ENCODE measurements at places on chromosomes 5 and 9.

DNA sequence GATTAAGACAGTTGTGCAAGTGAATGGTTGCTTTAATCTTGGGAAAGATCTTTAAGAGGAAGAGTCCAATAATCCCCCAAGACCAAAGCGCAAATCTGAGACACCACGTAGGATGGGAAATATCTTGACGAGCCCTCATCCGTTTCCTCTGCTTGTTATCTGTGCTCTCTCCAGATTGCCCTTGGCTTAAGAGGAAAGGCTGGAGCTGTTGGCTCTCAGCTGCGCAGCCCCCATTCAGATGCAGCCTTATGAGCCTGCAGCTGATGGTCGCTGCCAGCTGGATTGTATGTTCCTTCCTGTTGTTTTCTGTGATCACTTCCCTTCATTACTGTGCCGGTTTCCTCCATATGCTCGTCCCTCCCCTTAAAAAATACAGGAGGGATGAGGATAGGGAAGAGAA, 47.7 kb downstream of the PWWP2A start:
- no peak for DNase-seq

DNA sequence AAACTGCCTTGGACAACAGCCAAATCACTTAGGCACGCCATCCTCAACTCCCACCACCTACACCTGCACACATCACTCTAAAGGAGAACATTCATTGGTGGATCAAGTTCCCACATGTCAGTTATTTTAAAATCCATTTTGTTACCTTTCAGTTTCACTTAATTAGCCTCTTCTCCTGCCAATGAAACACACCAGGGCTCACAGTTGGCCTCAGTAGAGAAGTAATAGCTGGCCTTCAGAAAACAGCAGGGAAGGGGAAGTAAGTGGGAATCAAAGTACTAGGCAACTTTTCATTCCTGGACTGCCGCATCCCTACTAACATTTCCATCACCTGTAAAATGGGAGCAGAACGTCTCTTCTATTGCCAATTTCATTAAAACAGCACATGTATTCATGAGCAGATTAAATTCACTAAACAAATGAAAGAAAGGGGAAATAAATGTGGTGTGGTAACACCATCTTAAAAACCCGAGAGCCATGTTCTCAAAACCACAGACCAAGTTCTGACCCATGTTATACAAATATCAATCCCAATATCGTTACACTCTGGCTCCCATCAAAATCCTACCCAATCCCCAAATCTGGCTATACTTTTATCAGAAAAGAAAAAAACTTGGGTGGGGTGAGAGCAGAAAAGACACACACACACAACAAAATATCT, 1.7 kb downstream of the SIL1 start:
- DNase-seq: no peak

DNA sequence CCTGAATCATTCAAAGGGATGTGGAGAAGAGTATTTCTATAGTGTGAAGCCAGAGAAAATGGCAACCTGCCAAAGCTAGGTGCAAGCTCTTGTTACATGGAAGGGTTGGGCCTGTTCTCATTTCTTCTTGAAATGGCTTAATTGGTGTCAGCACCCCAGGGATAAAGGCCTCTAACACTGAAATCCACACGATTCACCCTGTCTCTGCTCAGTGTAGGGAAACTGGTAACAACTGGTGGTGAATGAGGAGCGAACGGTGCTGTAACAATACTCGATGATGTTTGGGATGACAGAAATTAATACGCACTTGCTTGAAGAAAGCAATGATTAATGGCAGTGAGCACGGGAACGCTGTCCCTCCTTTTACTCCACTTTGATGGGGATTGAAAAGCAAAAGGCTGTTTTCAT, 16.2 kb downstream of the PBX3 start:
- no peak for DNase-seq

- DNase-seq: no peak
Measured at GRCh38 chr5:56974241-56974640, 22.3 kb upstream of the MIER3 start.

DNA sequence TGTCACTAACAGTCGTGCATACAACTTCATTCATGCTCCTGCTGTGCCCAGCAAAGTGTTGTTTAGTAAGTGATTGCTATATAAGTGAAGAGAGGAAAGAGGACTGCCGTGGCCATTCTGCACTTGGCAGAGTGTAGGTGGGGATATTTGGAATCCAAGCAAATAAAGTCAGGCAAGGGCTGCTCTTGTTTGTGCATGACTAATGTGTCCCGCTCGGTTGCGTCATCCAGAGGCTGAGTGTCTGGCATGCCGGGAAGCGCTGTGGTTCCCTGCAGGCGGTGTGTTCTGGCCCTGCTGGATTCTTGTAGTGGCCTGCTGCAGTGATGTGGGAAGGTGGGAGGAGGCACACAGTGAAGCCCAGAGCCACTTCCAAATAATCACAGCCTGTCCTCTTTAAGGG, 136.9 kb upstream of the ANKH start:
- DNase-seq: no peak

- no peak for DNase-seq
Measured at GRCh38 chr5:37722236-37723161, 117.3 kb downstream of the GDNF start.

DNA sequence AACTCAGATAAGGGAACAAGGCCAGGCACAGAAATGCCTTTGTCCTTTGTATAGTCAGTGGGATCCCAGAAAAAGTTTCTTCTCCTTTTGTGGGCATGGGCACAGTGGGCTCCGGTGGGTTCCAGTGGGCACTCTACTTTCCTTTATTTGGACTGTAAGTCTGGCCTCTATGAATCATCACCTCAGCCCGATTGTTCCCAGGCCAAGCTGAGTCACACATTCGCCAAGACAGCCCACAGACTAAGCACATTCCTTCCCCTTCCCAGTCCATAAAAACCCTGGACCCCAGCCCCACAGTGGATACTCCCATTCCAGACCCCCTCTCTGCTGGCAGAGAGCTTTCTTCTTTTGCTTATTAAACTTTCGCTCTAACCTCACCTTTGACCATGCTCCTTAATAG, 165.0 kb downstream of the FBXL17 start:
- DNase-seq: no peak

GRCh38 chr5:155027993-155028629, 14.6 kb downstream of the KIF4B start:
- no peak for DNase-seq

GRCh38 chr9:78101247-78101646, 69.6 kb upstream of the GNAQ start:
- DNase-seq: no peak

GRCh38 chr9:91261417-91261816, 100.3 kb downstream of the AUH start:
- DNase-seq: no peak

DNA sequence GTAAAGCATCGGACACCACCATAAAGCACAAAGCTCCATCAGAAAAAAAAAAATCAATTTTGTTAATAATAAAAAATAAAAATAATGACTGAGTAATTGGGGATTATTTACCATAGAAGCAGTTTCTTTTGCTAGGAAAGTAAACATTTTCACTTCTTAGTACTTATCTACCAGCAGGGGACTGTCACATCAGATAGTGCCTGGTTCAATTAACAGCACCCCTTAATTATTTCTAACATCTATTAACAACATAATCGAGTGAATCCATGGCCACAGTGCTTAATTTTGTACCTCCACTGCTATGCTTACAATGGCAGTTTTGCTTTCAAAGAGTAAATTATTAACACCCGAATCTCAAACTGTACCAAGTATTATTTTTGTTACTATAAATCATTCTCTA, 221.7 kb downstream of the SMARCA2 start:
- DNase-seq: no peak

Measured in stimulated activated CD8-positive, alpha-beta memory T cell treated with anti-CD3 and anti-CD28 coated beads, Interleukin-7, amount 100 ng/mL, for 4 hours (primary cell).